Activated B cell treated with CpG ODN at 0.5 μM for 24 hours (primary cell): ENCODE measurements at places on chromosomes 3 and 15. TPM values are rescaled to one million over a fixed set of nuclear protein-coding genes. Genes with fewer than 3 reads are reported as not detected.

Gene TJP1
- total RNA-seq = 0.22 and 0.44 TPM in 2 replicates

Gene PPM1L
- 5.8 and 6.6 TPM in 2 replicates for total RNA-seq

Gene THPO
- not detected in 2 replicates for total RNA-seq

Gene VGLL3
- not detected in 2 replicates for total RNA-seq

Gene IQCF5
- total RNA-seq = not detected in 2 replicates

Gene AADACL2
- not detected in 2 replicates for total RNA-seq

Gene CTXND1
- total RNA-seq = not detected in 2 replicates

Gene LRRC31
- total RNA-seq = not detected in 2 replicates

- H3K27ac ChIP-seq = no peak overlapping the region
- no peaks in the 10 kb centered on the region for H3K4me1 ChIP-seq
- no peak for DNase-seq
Measured at GRCh38 chr3:147987549-147987948, 578.4 kb downstream of the ZIC1 start.

DNA sequence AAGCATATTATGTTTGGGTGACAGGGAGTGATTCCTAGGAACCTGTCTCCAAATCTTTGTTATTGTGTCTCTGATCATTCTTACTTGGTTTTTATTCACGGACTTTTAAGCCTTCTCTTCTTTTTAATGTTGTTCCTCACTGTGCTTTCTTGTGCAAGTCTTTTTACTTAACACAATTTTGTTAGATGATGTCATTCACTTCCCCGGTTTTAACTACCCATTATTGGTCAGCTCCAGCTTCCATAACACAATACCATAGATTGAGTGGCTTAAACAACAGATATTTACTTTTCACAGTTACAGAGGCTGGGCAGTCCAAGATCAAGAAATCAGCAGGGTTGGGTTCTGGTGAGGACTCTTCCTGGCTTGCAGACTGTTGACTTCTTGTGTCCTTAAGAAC lies 436.3 kb upstream of the CBLB start:
- no peak overlapping the region for H3K27ac ChIP-seq
- H3K4me3 ChIP-seq = no peak overlapping the region
- DNase-seq = no peak

- H3K36me3 ChIP-seq = no peaks in the 10 kb centered on the region
- no peak for DNase-seq
- H3K4me1 ChIP-seq = no peaks in the 10 kb centered on the region
- no peak overlapping the region for H3K27ac ChIP-seq
- no peak overlapping the region for H3K4me3 ChIP-seq
- H3K27me3 ChIP-seq = peaks cover 8% of the 10 kb centered on the region
Measured at GRCh38 chr3:73352841-73353645, 271.7 kb downstream of the PDZRN3 start.

- no peak overlapping the region for H3K27ac ChIP-seq
- no peak for DNase-seq
- no peaks in the 10 kb centered on the region for H3K36me3 ChIP-seq
- H3K27me3 ChIP-seq = no peaks in the 10 kb centered on the region
- no peak overlapping the region for H3K4me3 ChIP-seq
Measured at GRCh38 chr3:73603762-73604171, 21.0 kb downstream of the PDZRN3 start.

- peak overlapping the region; percentile 50 for H3K4me3 ChIP-seq
- H3K27ac ChIP-seq = peak overlapping the region; percentile 62
- H3K36me3 ChIP-seq = peaks cover 4% of the 10 kb centered on the region
- DNase-seq = peak; percentile 28
- peaks cover 39% of the 10 kb centered on the region for H3K4me1 ChIP-seq
Measured at GRCh38 chr3:125051715-125052581, 3.8 kb downstream of the HEG1 start.

GRCh38 chr3:15439476-15439875 lies 12.1 kb downstream of the EAF1 start:
- H3K4me3 ChIP-seq = no peak overlapping the region
- H3K27ac ChIP-seq = no peak overlapping the region
- no peaks in the 10 kb centered on the region for H3K27me3 ChIP-seq
- H3K4me1 ChIP-seq = no peaks in the 10 kb centered on the region
- DNase-seq = no peak

DNA sequence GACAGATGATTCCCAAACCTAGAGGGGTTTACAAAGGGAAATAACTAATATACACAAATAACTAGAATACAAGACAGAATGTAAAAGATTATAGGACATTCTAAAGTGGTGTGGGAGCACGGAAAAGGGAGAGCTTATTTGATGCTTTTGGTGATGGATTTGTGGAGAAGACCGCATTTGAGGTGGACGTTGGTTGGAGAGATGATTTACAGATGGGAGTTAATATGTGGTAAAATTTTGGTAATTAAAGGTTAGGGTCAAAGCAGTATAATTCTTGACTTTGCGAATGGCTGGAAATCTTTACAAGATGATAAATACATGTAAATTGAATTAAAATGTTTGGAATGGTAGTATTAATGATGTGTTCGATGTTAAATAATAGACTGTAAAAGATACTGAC lies 1.2 kb downstream of the KNL1 start:
- DNase-seq = no peak
- H3K27me3 ChIP-seq = peaks cover 2% of the 10 kb centered on the region
- peaks cover 11% of the 10 kb centered on the region for H3K36me3 ChIP-seq
- H3K4me3 ChIP-seq = peak overlapping the region; percentile 95
- H3K27ac ChIP-seq = peak overlapping the region; percentile 99

GRCh38 chr3:166580561-166580960 lies 743.3 kb upstream of the BCHE start:
- H3K4me3 ChIP-seq = no peak overlapping the region
- no peaks in the 10 kb centered on the region for H3K27me3 ChIP-seq
- no peaks in the 10 kb centered on the region for H3K36me3 ChIP-seq
- H3K4me1 ChIP-seq = no peaks in the 10 kb centered on the region
- no peak overlapping the region for H3K27ac ChIP-seq
- DNase-seq = no peak

DNA sequence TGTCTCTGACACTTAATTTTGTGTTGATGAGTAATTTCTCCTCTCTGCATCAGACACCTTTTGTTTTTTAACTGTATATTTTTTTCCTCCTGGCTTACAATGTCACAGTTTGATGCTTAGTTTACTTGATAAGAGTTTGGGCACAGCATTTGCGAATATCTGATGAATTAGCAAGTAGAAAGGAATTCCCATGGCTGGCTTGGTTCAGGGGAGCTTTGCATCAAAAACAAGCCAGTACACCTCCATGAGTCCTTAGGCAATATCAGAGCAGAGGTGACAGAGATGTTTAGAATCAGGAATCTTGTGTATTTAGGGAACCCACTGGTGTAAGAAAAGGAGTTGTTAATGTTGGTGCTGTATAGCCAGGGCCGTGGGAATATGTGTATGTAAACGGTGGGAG lies 9.3 kb downstream of the ARHGEF26 start:
- no peaks in the 10 kb centered on the region for H3K4me1 ChIP-seq
- H3K36me3 ChIP-seq = no peaks in the 10 kb centered on the region

DNA sequence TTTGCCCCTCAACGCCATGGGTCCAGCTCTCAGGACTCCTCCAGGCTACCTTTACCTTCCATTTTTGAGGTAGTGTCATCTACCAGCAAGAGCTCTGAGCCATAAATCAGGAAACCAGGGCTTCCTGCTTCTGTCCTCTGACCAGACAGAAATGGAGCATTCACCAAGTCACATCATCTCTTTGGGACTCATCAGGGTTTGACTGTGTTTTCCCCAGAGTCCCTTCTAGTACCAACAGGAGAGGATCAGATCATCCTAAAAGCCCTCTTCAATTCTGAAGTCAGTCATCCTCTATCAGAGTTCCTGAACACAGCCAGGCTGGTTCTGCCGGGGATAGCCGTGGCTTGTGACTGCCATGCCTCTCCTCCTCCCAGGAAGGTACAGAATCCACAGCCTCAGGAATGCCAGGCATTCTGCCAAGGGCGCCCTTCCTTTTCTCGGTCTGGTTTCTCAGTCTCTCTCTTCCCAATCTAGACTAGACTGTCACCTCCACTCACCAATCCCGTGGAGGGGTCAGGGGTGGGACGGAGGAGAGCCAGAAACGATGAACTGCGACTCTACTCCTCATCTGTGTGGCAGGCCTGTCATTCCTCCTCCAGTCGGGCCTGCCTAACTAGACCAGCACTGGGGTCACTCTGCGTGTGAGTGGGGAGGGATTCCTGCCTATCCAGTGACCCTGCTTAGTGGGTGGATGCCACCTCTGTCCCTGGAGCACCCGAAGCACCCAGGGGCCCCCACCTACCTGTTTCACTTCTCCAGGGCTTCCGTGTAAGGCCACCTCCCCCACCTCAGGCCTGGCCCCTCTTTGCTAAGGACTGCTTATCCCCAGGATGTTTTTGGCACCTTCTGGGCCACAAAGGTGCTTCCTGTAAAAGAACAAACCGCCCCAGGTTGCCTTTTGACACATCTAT lies 30.9 kb downstream of the CCNL1 start:
- no peak for DNase-seq
- H3K36me3 ChIP-seq = no peaks in the 10 kb centered on the region
- no peaks in the 10 kb centered on the region for H3K27me3 ChIP-seq

GRCh38 chr3:151795276-151795675 lies 18.6 kb upstream of the AADAC start:
- no peak overlapping the region for H3K27ac ChIP-seq
- H3K4me1 ChIP-seq = no peaks in the 10 kb centered on the region
- H3K4me3 ChIP-seq = no peak overlapping the region
- H3K36me3 ChIP-seq = no peaks in the 10 kb centered on the region
- H3K27me3 ChIP-seq = peaks cover 2% of the 10 kb centered on the region

- no peak overlapping the region for H3K27ac ChIP-seq
- peaks cover 79% of the 10 kb centered on the region for H3K36me3 ChIP-seq
- H3K4me3 ChIP-seq = no peak overlapping the region
- no peak for DNase-seq
- H3K4me1 ChIP-seq = peaks cover 21% of the 10 kb centered on the region
Measured at GRCh38 chr3:12588039-12589009, 31.4 kb downstream of the MKRN2 start.

- H3K27ac ChIP-seq = no peak overlapping the region
- H3K4me1 ChIP-seq = no peaks in the 10 kb centered on the region
- DNase-seq = no peak
- no peak overlapping the region for H3K4me3 ChIP-seq
- no peaks in the 10 kb centered on the region for H3K27me3 ChIP-seq
Measured at GRCh38 chr15:33091983-33092693, 102.4 kb downstream of the FMN1 start.

DNA sequence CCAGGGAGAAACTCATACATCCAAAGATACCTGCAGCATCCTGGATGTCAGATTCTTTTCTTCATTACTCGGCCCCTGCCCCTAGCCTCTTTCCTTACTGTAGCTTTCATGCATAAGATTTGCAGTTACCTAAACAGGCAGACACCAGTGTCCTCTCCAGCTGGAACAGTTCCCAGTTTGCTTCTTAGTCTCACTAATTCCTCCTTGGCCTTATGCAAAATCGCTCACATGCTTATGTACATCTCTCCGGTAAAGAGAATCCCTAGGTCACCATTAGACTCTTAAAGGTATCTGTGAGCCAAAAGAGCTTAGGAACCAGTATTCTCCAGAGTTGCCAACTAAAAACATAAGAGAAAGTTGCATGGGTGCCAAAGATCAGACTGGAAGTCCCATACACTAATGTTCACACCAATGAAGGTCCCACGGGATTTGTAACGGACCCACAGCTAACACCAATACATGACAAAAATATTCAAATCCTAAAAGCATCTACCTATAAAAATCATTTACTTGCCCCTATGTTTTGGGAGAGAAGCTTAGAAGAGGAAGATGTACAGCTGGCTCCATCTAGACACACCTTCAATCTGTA lies 66.6 kb downstream of the CBLB start:
- H3K4me3 ChIP-seq = peak overlapping the region; percentile 51
- peaks cover 71% of the 10 kb centered on the region for H3K4me1 ChIP-seq
- no peaks in the 10 kb centered on the region for H3K27me3 ChIP-seq
- peak overlapping the region; percentile 89 for H3K27ac ChIP-seq

DNA sequence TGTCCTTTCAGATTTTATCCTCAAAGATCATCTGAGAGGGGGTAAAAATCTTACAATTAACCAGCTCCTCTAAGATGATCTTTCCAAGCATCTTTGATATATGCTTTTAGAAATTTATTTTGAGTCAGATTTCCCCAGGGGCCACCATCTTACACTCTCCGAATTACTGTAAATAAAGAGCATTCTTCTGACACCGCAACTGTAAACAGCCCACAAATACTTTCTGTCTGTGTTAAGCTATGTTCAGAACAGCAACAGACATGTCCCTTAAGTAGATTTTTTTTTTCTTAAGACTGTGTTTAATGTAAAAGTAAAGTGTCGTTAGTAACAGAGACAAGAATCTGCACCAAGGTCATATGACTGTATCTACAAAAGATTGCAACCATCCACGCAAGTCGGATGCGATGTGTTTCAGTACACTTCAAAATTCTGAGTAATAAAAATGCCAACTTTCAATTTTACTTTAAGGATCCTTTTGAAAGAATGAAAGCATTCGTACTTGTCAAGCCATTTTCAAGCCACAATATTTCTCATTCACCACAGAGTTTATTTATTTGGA lies 159.0 kb upstream of the KCNH8 start:
- no peak overlapping the region for H3K27ac ChIP-seq
- no peak for DNase-seq
- no peaks in the 10 kb centered on the region for H3K4me1 ChIP-seq
- H3K36me3 ChIP-seq = no peaks in the 10 kb centered on the region
- H3K4me3 ChIP-seq = no peak overlapping the region

GRCh38 chr15:90981681-90982080 lies 12.7 kb downstream of the PRC1 start:
- DNase-seq = no peak
- peak overlapping the region; percentile 21 for H3K4me3 ChIP-seq
- peaks cover 28% of the 10 kb centered on the region for H3K4me1 ChIP-seq
- no peaks in the 10 kb centered on the region for H3K27me3 ChIP-seq

DNA sequence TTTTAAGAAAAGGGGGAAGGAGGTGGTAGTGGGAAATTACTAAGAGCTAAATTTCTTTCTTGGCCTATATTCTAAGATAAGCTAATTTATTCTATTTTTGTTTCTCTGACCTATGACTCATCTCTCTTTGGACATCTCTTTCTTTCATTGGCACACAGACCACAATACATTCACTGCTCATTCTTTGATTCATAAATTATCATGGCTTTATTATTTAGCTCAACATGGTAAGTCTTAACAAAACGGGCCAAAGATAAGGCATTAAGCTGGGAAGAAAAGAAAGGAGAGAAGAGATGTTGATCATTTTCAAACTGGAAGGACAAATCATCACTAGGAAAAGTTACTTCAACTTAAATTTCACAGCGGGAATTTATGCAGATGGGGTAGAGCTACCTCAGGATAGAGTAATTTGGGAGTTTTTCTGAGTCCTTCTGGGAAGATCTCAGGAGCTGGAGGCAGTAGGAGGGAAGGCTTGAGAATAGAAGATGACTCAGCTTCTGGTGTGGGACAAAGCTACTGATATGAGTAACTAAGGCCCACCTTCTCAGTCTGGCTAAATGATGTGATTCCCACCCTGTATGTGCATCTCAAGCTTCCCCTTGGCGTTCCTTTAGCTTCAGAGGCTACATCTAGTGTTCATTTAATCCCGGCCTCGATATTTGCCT lies 7.5 kb upstream of the ALCAM start:
- peaks cover 17% of the 10 kb centered on the region for H3K4me1 ChIP-seq
- H3K4me3 ChIP-seq = no peak overlapping the region
- peaks cover 8% of the 10 kb centered on the region for H3K27me3 ChIP-seq
- no peak overlapping the region for H3K27ac ChIP-seq
- H3K36me3 ChIP-seq = no peaks in the 10 kb centered on the region
- DNase-seq = no peak

- H3K27ac ChIP-seq = no peak overlapping the region
- no peak for DNase-seq
- no peaks in the 10 kb centered on the region for H3K4me1 ChIP-seq
- H3K27me3 ChIP-seq = peaks cover 4% of the 10 kb centered on the region
Measured at GRCh38 chr15:39588531-39589192, 7.8 kb downstream of the THBS1 start.
